ENCODE measurements at places on chromosomes 7 and 10. TPM values are rescaled to one million over a fixed set of nuclear protein-coding genes. Genes with fewer than 3 reads are reported as not detected.

PNLIPRP3 gene
- total RNA-seq: 2.2 TPM

CEP55 gene
- 3.2 TPM for total RNA-seq

PIK3AP1 gene
- total RNA-seq: 5.9 TPM

RPEL1 gene
- not detected for total RNA-seq

DNA sequence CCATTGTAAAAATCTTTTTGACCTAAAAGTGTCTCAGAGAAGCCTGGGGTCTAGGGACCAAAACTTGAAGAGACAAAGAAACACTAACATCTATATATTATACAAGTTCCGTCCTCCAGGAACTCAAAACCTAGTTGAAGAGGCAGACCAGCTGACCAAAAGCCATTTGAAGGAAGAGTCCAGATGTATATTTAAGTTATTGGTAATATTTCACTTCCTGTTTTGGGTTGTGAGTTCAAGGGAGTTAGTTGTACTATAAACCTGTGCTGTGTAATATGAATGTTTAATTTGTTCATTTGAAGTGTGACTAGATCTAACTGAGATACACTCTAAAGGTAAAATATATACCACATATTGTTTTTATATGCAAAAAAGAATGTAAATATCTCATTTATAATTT, 45.0 kb downstream of the CDK1 start:
- no peak for DNase-seq

DNA sequence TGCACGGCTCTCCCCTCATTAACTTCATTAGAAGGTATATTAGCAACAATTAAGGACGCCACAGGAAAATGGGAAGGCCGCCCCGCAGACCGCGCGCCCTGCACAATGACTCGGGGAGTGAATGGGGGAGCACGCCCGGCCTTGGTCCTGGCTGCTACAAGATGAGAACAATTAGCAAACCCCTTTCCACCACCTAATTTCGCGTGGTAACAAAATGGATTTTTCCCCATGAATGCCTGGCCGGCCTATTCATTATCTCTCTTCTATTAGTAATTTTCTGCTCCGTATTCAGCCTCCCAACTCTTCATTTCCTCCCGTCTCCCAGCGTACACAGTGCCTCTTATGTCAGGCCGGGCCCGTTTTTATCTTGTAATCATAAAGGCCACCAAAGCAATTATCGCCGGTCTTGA, 346.9 kb downstream of the DNAJB6 start:
- DNase-seq: no peak

- no peak for DNase-seq
These were observed 185.8 kb downstream of the GRM8 start for GRCh38 chr7:127066974-127067373.
